ENCODE measurements at places on chromosomes 3 and 15.

DNA sequence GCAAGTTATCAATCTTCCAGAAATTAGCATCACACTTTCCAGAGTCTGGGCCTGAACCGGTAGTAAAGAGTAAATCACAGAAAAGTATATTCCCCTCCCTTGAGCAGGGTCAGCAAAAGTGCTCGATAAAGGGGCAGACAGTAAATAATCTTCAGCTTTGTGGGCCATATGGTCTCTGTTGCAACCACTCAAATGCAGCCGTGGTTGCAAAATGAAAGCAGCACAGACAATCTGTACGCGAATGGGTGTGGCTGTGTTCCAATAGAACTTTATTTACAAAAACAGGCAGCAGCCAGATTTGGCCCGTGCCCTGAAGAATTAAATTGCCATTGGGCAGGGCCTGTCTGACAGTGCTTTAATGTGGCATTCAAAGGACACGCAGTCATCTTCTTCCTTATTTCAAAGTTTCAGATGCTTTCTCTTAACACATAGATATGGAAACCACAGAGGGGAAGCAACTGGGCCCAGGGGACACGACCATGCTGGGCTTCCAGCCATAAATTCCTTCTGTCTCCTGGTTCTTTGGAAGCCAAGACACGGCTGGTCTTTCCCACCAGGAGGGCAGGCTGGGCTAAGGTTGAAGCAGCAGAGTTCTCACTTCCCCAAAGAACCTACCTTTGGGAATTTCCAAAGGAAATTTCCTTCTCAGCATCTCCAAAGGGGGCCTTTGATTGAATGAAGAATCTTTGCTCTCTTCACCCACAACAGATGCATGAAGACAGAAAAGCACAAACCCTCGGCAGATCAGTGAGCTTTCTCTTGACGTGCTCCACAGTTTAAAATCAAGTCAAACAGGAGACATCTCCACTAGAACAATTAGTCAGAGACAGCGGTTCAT, 489.8 kb upstream of the PROK2 start:
- no peak for DNase-seq

- DNase-seq, result no peak
Measured at GRCh38 chr3:115099986-115100571, 47.0 kb downstream of the ZBTB20 start.

- DNase-seq, result peak; percentile 60
Measured at GRCh38 chr3:197501879-197502620, 53.7 kb downstream of the BDH1 start.

DNA sequence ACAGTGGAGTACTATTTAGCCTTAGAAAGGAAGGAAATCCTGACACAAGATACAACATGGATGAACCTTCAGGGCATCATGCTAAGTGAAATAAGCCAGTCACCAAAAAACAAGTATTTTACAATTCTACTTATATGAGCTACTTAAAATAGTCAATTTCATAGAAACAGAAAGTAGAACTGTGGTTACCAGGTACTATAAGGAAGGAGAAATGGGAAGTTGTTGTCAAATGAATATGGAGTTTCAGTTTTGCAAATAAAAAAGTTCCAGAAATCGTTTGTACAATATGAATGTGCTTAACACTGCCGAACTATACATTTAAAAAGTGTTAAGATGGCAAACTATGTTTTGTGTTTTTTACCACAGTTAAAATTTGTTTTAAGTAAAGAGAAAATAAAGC, 26.8 kb downstream of the TRANK1 start:
- DNase-seq, result no peak

DNA sequence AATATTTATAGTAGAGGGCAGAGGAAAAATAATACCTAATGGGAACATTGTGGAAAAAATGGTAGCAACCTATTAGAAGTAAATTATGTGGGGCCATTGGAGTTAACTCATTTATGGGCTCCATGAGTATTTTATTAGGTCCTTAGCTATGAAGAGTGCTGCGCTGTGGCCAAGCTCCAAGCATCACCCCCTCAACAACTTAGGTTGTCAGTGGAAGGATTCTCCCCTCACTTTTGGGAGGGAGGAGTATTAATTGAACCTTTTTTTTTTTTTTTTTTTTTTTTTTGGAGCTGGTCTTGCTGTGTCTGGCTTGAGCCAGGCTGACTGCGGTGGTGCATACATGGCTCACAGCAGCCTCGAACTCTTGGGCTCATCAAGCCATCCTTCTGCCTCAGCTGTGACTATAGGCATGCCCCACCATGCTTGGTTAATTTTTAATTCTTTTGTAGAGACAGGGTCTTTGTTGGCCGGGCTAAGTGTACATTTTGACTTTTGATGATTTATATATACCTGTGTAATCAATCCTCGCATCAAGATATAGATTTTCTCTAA, 45.2 kb downstream of the TRIM71 start:
- no peak for DNase-seq

GRCh38 chr15:48644827-48645557, 517 bp downstream of the FBN1 start:
- no peak for DNase-seq

DNA sequence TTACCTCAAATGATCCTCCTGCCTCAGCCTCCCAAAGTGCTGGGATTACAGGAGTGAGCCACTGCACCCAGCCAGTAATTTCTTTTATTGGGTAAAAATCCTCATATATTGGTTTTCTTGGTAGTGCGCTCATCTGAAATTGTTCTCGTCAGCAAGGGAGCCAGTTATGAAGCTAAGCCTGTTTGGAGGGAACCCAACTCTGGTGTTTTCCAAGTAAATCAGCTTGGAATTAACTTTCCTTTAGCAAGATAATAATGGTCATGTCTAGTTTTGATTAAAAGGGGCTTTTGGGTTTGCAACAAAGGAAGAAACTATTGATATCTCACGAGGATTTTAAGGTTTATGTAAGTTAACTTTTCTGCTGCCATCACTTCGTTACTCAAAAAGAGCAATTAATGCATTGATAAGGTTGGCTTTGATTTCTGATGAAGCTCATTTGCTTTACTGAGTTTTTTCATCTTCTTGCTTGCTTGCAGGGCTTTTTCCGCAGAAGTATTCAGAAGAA, 72.7 kb downstream of the RARB start:
- DNase-seq, result no peak

DNA sequence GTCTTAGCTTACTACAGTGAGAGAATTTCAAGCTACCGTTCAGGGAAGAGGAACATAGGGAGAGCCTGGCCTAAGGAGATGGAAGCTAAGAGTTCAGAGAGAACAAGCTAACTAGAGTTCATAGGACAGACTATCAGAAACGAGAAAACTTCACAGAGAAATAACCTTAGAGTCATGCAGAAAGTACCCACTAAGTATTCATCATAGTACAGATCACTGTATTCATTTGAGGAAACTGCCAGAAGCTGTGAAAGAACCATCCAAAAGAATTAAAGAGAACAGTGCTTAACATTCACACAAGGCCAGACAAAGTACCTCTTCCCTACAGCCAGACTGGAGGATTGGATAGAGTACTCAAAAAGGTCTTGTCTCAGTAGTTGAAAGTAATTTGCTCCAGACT, 15.2 kb upstream of the GBE1 start:
- DNase-seq, result no peak

GRCh38 chr3:66823009-66823397, 175.1 kb upstream of the KBTBD8 start:
- no peak for DNase-seq

DNA sequence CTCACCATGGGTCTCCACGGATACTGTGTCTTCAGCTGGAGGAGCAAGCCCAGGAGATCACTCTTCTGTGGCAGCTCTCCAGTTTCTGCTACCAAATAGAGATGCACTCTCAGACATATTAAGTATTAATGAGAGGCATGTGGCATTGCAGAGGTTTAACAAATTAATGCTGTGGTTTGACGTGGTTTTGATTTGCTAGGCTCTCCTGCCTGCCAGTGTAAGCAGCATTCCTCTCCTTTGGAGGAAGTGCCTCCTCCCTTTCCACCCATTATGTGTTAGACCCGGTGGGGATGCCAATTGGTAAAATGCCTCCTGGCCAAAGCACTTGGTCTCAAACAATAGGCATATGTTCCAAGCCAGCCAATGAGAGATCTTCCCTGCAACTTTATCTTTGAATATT, 124.8 kb downstream of the MYLK start:
- no peak for DNase-seq

GRCh38 chr3:39428745-39429201, 22.3 kb downstream of the RPSA start:
- DNase-seq, result no peak

GRCh38 chr3:9976721-9977709, 9.6 kb downstream of the EMC3 start:
- peak; percentile 38 for DNase-seq

DNA sequence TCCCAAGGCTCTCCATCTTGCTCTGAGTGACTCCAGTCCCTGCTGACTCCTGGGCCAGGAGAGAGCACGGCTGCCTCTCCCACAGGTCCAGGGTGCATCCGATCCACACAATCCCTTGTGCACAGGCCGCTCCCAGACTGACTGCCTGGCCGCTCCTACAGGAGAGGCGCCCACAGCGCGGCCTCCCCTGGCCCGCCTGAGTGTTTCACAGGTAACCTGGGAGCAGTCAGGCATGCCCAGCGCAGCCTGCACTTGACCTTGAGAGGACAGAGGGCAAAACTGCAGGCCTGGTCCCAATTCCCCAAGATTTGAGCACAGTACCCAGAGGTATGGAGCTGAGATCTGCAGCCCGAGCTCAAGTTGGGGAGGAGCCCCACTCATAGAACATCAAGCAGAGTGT, 490.2 kb downstream of the CNTN6 start:
- DNase-seq, result no peak

GRCh38 chr3:144754076-144754783, 782.6 kb downstream of the DIPK2A start:
- DNase-seq, result no peak

DNA sequence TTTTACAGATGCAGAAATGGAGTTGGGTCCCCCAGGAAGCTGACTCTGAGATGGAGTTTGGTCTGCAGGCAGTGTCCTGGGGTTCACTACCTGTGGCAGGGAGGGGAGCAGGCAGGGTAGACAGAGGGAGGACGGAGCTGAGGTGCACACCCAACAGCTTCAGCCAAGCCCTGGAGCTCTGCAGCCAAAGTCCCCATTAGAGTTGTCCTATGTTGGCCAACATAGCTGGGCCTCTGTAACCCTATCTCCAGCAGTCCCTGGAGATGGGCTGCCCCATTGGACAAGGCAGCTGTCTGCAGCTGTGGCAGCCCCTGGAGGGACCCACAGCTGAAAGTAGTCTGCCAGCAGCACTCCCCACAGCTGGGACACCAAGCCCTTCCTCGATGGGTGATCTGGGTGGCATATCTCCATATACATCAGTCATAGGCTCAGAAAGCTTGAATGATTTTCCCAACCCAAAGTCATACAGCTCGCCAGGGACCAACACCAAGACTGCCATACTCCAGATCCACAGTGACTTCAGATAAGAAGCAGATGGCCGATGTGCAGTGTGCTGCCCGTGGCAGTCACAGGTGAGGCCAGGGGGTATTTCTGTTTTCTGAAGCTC, 31.9 kb downstream of the STARD5 start:
- no peak for DNase-seq

- no peak for DNase-seq
Measured at GRCh38 chr15:66765478-66766281, 63.6 kb downstream of the SMAD6 start.

- no peak for DNase-seq
Measured at GRCh38 chr3:24363242-24363641, 131.4 kb downstream of the THRB start.
